ENCODE measurements at places on chromosomes 2 and 18.

- DNase-seq: no peak
Measured at GRCh38 chr2:134669731-134670669, 48.8 kb downstream of the TMEM163 start.

DNA sequence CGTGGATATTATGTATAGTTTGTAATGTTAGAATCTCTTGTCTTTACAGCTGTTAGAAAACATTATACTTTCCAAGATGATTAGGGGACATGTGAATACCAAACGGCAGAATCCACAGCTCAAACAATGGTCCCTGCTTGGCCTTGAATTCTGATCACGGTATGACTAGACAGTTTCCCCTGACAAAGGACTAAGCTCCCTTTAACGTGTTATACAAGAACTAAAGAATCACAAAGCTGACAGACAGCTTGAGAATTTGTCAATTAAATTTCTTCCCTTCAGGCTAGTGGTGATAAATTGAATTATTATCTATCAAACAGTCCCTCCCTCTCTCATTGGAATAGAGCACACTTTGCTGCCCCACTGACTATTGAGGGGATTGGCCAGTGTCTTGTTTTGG lies 359.2 kb upstream of the ID2 start:
- DNase-seq: no peak

GRCh38 chr18:2982452-2983269 lies 30.3 kb downstream of the LPIN2 start:
- no peak for DNase-seq

- DNase-seq: no peak
Measured at GRCh38 chr2:71562518-71562917, 109.2 kb downstream of the DYSF start.

Measured in stimulated activated CD4-positive, alpha-beta T cell treated with anti-CD3 and anti-CD28 coated beads, Interleukin-2, amount 100 ng/mL, for 48 hours (primary cell).